Aorta (tissue), 5 donors: ENCODE measurements at places on chromosomes 4 and X. TPM values are rescaled to one million over a fixed set of nuclear protein-coding genes. Genes with fewer than 3 reads are reported as not detected.

GRCh38 chrX:38086451-38087215 lies 80.3 kb downstream of the SYTL5 start:
- no peak for DNase-seq

DNA sequence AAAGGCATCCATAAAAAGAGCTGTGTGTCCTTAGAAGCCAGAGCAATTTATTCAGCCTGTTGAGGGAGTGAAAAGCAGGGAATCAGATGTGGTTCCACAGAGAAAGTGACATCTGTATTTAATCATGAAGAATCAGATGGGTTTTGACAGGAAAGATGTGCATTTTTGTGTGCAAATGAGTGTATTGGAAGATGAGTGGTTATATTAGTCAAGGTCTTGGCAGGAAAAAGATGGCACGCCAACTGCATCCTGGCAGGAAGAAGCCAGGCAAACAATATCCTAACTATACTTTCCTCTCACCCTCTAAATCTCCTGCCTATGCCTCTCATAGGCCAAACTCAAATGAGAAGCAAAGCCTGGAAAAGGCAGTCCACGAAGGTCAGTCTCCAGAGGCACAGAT lies 59.1 kb downstream of the SCFD2 start:
- DNase-seq: no peak

DNA sequence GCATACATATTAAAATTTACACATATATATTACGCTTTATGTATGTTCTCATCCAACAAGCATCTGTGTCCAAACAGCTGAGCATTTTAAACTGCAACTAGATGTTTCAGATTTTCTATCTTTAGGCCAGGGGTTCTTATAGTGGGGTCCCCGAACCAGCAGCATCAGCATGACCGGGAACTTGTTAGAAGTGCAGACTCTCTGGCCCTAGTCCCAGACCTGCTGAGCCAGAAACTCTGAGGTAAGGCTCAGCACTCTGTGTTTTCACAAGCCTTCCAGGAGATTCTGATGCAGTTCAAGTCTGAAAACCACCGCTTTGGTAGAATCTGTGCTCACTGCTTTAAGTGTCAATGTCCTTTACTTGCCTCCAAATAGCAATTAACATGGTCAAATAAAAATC lies 266.2 kb upstream of the CASK start:
- DNase-seq: no peak

IGFBP7 gene
- 2,521 TPM for total RNA-seq

DNA sequence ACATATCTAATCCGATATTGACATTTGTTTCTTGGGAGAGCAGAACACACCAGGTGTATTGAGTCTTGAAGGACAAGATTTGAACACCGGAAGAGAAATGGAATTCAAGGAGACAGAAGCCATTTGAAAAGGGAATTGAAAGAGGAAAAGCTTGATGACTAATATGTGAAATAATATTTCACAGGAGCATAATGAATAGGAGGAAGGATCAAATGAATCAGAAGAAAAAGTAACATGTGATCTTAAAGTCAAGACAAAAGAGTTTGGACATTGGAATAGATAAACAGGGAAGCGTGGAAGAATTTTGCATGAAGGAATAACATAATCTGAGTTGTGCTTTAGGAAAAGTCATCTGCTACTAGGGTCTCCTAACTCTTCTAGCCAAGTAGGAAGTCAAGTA lies 145.5 kb upstream of the PDHA2 start:
- no peak for DNase-seq

DNA sequence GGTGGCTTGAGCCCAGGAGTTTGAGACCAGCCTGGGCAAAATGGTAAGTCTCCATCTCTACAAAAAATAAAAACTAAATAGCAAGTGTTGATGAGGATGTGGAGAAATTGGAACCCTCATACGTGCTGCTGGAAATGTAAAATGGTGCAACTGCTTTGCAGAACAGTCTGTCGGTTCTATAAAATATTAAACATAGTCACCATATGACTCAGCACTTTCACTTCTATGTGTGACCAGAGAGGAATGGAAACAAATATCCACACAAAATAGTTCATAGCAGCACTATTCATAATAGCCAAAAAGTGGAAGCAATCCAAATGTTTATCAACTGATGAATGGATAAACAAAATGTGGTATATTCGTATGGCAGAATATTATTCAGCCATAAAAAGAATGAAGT lies 60.8 kb upstream of the FMR1 start:
- no peak for DNase-seq

FREM3 gene
- 0.18 TPM for total RNA-seq

DNA sequence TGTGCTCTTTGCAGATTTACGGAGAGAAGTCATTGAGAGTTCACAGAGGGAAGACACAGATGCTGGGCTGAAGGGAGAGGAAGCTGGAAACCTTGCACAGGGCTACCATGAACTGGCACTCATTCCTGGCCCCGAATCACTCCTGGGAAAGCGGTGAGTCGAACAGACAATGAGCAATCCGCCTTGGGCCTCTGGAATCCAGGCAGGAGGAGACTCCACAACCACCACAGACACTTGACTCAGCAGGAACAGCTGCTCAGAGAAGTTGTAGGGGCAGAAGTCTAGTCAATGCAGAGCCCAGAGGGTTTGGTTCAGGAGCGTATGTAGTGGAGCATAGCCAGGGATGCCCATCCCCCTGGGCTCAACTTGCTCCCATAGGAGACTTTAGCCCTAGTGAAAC lies 62.8 kb upstream of the GRIA3 start:
- DNase-seq: no peak

ABCE1 gene
- 39.2 TPM for total RNA-seq

- DNase-seq: no peak
Observed at GRCh38 chrX:136646602-136647239, 1.2 kb upstream of the CD40LG start.
